ENCODE measurements at places on chromosomes 6 and 20.
A peak's percentile ranks its signal among the peaks of the same experiment; 100 is the strongest.

GRCh38 chr20:59121714-59122565, 41.7 kb upstream of the ZNF831 start:
- DNase-seq = no peak

DNA sequence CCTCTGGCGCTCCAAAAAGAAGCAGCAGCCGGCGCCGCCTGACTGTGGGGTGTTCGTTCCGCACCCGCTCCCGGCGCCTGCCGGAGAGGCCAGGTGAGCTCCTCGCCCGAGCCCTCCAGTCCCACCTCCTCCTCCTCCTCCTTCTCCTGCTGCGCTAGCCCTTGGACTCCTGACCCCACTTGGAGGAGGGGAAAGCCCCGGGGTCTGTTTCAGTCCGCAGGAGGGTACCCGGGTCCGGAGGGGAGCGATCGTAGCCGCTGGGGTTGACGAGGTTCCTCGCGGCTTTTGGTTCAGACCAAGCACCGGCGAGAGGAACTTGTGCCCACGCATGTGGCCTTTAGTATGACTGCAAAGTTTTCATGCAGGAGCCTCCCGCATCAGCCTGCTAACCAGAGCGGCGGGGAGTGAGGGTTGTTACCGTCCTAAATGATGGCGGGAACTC, 493 bp downstream of the CRYBG1 start:
- peak; percentile 22 for DNase-seq

DNA sequence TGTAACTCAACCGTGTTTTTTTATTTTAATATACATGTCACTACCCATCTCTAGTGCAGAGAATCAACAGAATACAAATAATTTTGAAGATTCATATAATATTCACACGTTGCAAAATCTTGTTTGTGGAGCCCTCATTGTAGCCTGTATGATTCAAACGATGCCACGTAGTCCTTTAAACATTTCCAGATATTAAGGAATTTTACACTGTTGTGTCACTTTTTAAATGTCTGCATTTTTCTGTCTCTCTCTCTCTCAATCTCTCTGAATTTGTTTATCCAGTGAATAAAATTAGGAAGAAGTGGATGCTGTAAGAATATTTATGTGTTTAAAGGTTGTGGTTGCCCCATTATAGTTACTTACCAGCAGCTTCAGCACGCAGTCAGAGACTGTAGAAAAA, 262.0 kb downstream of the PAX1 start:
- no peak for DNase-seq

GRCh38 chr6:69584913-69585729, 211.7 kb downstream of the LMBRD1 start:
- no peak for DNase-seq

DNA sequence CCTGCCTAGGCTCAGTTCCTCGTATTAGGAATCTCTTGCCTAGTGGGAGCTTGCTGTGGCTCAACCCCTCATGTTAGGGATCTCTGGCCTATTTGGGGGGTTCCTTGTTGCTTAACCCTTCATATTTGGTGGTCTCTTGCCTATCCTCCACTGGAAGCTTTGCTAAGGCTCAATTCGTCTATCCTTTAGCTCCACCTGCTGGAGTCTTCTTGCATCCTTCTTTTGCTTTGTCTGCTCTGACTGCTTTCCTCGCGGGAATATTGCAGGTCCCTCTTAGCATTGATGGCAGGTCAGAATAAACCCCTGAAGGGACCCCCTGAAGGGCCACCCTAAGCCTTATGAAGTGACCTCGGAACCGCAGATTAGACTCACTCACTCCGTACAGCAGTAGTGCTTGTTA, 203.0 kb upstream of the TBX18 start:
- DNase-seq = no peak

DNA sequence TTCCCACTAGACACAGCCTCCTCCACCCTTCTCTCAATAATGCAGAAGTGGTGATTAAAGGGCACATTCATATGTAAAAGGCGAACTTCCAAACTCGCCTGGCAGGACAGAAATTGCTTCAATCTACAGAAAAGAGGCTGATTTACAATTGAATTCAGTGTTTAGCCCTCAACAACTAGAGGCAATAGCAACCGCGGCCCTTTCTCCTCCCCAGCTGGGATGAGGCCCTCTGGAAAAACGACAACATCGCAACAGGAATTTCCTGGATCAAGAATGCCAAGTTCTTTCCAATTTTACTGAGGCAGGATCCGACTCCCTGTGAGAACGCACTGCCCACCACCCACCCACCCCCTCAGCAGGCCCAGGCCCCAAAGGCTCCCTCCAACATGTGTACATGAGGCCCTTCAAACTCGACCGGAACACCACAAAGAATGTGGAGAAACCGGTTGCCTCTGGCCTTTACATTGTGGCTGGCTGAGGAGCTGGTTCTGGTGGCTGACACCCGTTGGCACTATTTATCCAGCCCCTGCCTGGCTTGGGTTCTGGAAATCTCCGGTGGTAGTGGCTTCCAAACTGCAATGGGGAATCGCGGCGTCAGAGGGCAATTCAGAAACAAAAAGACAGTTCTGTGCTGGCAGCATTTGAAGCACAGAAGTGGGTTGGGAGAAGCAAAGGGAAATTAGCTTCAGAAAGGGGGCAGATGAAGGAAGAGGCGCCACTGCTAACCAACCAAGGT, 36.8 kb downstream of the ZMYND8 start:
- no peak for DNase-seq

- no peak for DNase-seq
These were observed 659.0 kb downstream of the UTRN start for GRCh38 chr6:144944106-144944505.

- DNase-seq = no peak
These were observed 144.0 kb downstream of the SIM1 start for GRCh38 chr6:100320686-100321085.

DNA sequence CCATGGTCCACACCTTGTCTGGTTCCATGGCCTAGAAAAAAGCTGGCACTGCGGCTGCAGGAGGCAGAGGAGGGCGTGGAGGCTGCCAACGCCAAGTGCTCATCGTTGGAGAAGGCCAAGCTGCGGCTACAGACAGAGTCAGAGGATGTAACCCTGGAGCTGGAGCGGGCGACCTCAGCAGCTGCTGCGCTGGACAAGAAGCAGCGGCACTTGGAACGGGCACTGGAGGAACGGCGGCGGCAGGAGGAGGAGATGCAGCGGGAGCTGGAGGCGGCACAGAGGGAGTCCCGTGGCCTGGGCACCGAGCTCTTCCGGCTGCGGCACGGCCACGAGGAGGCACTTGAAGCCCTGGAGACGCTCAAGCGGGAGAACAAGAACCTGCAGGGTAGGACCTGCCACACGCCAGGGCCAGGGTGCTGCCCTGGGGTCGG, 43.4 kb downstream of the MYH7B start:
- no peak for DNase-seq

DNA sequence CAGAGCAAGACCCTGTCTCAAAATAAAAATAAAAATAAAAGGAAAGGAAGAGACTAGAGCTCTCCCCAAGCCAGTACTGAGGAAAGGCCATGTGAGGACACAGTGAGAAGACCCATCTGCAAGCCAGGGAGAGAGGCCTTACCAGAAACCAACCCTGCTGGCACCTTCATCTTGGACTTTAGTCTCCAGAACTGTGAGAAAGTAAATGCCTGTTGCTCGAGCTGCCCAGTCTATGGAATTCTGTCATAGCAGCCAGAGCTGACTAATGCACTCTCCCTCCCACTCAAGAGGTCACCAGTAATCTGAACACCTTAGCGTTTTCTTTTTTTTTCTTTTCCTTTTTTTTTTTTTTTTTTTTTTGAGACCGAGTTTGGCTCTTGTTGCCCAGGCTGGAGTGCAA, 7.3 kb upstream of the PRPH2 start:
- no peak for DNase-seq

- DNase-seq = no peak
These were observed 234.2 kb downstream of the HACE1 start for GRCh38 chr6:104625536-104625935.

GRCh38 chr6:129209355-129209754, 326.4 kb downstream of the LAMA2 start:
- DNase-seq = no peak

DNA sequence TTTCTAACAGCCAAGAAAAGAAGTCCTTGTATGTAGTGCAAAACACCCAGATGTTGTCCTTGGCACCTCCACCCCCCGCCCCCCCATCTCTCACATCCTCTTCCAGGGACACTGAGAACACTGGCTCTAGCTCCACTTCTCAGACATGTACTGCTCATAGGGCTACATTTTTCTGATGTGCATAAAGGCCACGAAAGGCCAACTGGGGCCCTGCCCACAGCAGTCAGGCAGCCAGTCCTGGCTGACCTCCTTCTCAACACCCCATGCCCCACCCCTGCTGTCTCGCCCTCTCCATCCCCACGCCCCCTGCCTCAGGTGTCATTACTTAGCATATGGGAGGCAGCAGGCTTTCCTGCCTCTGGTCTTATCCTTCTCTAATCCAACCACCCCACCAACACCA, 11.3 kb downstream of the GABRR1 start:
- no peak for DNase-seq

GRCh38 chr6:27806981-27807440, 105.2 kb downstream of the OR2B2 start:
- peak; percentile 24 for DNase-seq

GRCh38 chr20:23435626-23436539, 3.6 kb upstream of the CSTL1 start:
- DNase-seq = no peak

DNA sequence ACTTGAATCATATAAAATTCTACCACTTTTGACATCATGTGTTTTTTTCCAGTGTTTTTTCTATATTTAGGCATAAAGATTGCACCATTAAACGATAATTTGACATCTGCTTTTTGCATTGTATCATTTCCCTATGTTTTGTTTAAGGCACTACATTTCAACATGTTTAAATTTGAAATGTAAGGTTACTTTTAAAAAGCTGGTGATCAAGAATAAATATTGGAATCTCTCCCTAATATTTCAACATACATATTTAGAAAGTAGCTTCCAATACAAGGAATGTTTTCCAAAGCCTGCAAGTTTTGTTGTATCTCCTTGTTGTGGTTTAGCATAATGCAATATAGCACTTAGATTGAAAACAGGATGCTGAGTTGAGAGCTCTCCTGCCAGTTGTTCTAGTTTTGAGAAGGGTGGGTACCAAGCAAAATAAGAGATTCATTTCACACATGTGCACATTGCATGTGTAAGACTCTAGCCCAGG, 76.5 kb downstream of the SYNJ2 start:
- no peak for DNase-seq

GRCh38 chr6:12545619-12546409, 170.8 kb upstream of the PHACTR1 start:
- no peak for DNase-seq

- peak; percentile 29 for DNase-seq
These were observed 92.1 kb downstream of the TASP1 start for GRCh38 chr20:13546497-13547131.

- no peak for DNase-seq
These were observed 27.5 kb upstream of the TBXT start for GRCh38 chr6:166194914-166195859.

- no peak for DNase-seq
These were observed 95.3 kb downstream of the MDGA1 start for GRCh38 chr6:37602346-37602745.

DNA sequence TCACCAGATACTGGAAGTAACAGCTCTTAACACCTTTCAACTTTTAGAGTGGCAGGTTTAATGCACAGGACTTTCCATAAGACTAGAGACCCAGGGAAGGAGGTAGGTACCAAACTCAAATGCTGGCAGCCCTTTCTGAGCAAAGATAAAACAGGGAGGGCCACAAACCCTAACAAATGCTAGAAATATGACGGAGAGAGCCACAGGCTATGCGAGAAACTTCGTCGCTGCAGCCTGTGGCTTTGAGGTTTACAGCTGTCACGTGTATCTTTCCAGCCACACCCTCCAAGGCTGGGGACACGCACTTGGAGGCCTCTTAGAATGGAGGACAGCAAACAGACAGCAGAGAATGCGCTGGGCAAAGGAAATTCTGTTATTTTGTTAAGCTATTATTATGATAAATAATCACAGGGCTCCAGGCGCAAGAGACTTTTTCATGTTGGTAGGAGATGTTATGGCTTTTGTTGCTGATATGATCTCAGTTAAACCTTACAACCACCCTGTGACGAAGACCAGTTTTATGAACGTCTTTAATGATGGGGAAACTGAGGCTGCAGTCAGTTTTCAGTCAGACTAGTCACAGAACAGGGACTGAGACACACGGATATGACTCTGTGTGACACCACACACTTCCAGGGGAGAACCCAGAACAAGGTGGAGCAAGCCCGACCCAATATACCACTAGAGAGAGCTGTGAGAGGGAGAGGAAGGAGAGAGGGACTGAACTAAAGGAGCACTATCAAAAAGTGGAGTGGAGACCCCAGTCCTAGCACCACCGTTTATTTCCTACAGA, 2.0 kb downstream of the TRAM2 start:
- DNase-seq = no peak

GRCh38 chr20:57555457-57556184, 5.3 kb upstream of the PCK1 start:
- DNase-seq = no peak

GRCh38 chr6:81683912-81684311, 68.6 kb downstream of the TENT5A start:
- no peak for DNase-seq

DNA sequence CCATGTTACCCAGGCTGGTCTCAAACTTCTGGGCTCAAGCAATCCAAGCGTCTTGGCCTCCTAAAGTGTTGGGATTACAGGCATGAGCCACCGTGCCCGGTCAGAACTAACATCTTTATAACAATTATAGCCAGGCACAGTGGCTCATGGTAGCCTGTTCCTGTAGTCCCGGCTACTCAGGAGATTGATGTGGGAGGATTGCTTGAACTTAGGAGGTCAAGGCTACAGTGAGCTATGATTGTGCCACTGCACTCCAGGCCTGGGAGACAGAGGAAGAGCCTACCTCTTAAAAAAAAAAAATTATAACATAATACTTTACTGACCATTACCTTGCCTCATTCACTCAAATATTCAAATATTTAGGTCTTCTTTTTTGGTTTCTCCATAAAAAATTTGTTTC, 16.8 kb upstream of the MYMX start:
- DNase-seq = no peak

DNA sequence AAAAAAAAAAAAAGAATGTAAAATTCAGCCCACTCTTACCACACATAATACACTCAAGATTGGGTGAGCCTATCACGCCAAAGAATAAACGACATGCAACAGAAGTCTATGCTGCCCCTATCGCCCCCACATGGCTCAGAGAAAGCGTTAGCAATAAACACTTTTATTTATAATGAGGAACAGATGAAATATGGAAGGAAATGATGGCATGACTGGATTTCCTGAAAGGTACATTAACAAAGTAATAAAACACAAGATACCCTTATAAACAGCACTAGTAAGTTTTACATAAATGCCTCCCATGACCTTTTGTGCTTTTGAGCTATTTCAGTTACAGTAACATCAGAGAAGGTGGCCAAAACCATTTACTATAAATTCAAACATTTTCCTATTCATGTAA, 71.4 kb upstream of the SCAF8 start:
- no peak for DNase-seq

GRCh38 chr6:10268111-10268510, 146.8 kb downstream of the TFAP2A start:
- DNase-seq = no peak

GRCh38 chr6:158797331-158798310, 21.5 kb downstream of the EZR start:
- DNase-seq = no peak

Data from memory B cell (primary cell).